ENCODE measurements at places on chromosomes 5 and 9.

DNA sequence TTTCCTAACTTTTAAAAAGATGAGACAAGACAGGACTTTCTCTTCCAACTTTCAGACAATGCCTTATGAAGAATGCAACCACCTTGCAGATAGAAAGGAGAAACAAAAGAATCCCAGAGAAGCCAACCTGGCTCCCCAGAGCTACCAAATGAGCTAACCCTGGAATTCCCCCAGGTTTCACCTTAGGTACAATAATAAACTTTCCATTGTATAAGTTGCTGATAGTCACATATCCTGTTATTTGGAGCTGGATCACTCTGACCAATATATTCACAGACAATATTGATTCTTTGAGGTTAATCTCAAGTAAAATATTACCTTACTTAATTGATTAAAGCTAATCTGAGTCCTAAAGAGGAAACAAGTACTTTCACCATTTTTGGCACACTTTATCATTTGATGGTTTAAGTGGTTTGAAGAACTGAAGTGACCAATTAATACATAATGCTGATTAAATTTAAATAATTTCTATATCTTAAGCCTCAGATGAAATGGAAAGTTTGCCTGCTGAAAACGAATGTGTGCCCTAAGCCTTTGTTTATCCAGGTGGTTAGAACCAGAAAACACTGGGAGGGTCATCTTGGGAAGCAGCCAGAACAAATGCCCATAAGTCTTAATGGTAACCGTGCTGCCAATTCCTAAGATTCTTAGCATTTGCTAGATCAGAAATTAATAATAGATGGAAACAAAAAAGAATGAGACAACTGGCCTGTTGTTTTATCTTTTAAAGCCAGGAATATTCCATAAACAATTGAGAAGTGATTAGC, 159.6 kb upstream of the SLC12A2 start:
- DNase-seq, result no peak

DNA sequence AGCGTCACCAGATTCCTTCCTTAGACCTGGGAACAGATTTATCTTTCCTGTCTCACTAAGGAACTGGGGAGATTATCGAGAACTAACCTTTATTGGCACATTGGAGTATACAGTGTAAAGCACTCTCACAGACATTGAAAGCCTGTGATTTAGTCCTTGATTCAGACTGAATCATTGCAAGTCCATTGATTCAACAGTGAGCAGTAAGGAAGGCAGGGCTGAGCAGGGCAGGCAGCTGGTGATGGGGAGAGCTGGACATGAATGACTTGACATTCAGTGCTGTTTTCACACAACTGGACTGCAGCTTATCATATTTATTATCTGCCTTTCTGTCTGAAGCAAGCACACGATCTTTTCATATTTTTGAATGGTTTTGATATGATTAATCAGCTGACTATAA, 16.2 kb downstream of the ISOC1 start:
- DNase-seq, result no peak

- DNase-seq, result no peak
These were observed 438 bp upstream of the PAPPA start for GRCh38 chr9:116152941-116153764.

DNA sequence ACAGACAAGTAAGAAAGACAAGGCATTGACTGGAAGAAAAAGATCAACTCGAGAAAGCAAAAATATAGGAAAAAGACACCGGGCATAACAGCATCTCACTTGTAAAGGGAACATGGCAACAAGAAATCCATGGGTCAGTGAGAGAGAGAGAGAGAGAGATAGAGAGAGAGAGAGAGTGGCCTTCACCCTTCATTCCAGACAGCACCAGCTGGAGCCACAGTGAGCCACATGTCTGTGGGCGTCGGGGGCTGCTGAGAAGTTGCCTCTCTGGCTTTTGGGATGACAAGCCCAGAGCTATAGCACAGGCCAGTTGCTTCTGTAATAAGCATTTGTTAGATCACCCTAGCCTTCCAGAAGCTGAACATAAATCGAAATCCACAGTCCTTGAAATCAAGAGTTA, 20.3 kb upstream of the ENC1 start:
- DNase-seq, result no peak

DNA sequence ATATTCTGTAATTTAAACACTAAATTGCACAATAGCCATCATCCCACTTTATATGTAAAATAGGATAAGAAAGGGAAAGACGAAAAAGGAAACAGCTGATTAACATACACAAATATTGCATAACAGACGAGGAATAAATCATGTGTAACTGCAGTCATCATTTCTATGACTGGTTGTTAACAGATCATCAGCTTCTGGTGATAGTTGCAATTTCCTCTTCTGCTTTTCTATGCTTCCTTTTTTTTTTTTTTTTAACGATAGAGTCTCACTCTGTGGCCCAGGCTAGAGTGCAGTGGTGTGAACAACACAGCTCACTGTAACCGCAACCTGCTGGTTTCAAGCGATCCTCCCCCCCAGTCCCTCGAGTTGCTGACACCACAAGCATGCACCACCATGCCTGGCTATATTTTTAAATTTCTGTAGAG, 22.5 kb upstream of the JAKMIP2 start:
- peak; percentile 25 for DNase-seq

DNA sequence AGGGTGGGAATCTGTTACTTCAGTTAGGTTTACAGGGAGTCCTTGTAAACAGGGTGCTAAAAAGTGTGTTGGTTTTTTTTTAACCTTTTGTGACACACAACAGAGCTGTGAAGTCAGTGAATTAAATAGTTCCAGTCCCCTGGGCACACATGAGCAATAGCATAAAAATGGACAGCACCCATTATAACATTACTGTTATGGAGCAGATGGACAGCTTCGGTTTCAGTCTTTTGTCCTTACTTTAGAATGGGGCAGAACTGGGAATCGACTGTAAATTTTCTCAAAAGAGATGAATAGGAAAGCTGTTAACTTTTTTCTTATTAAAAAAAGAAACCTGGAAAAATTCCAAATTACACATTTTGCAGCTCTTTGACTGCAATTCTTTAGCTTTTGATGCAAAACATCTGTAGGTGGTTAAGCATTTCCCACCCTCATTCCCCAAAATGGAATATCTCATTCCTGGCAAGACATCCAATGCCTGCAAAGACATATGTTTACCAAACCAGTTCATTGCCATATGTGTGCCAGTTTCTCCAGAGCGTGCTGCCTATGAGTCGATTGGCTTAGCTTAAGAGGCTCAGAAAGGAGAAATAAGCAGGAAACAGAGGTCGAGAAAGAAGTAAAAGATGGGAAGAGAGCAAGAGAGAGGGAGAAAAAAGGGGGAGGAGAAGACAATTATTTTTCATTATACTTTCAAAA, 212.3 kb upstream of the TMEM161B start:
- DNase-seq, result no peak

DNA sequence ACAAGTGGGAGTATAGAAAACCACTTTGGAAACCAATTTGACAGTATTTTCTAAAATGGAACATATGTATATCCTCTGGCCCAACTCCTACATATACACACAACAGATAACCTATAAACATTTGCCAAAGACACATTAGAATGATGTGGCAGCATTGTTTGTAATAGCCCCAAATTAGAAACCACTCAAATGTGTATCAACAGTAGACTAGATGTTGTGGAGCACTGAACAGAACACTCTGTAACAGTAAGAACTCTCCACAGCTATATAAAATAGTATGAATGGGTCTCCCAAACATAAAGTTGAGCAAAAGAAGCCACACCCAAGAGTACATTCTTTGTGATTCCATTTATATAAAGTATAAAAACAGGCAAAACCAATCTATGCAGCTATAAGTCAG, 6.1 kb downstream of the ZNF622 start:
- DNase-seq, result no peak

Data from T-cell (primary cell).